ENCODE measurements at places on chromosomes 7 and 10.
A peak's percentile ranks its signal among the peaks of the same experiment; 100 is the strongest.

GRCh38 chr10:18795549-18795948, 136.3 kb downstream of the ARL5B start:
- no peak for DNase-seq

- DNase-seq: no peak
Observed at GRCh38 chr7:35555386-35555785, 139.5 kb downstream of the HERPUD2 start.

- peak; percentile 37 for DNase-seq
Observed at GRCh38 chr7:17706734-17707133, 233.6 kb downstream of the SNX13 start.

- DNase-seq: no peak
Observed at GRCh38 chr10:78591066-78591465, 477.7 kb upstream of the ZMIZ1 start.

Measured in activated CD4-positive, alpha-beta T cell treated with anti-CD3 and anti-CD28 coated beads, Interleukin-2, amount 10 ng/mL, durations not matched to agents 7 days and 5 days (primary cell).